ENCODE measurements at places on chromosomes 2 and 18.

DNA sequence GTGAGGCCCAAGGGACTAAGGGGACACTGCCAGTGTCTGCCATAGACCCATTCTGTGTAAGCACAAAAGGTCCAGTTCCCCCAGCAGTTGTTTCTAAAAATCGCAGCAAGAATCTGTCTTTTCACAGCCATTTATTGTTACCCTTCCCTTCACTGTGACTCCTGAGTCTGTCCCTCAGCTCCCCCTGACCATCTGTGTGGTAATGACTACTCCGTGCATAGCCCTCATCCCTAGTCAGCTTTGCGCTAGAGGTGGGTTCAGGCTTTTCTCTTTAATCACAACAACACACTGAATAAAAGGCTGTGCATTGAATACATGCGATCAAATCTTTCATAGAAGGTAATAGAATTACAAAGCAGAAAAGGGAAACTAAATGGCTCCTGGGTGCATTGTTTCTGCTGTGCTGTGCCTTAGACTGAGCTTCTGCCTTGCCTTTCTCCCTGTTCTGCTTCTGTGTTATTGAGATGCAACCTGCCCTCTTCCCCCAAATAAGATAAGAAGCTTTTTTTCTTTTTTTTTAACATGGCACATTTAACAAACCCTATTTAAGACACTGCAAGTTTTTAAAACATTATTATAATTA lies 836.0 kb upstream of the CDH2 start:
- DNase-seq, result no peak

DNA sequence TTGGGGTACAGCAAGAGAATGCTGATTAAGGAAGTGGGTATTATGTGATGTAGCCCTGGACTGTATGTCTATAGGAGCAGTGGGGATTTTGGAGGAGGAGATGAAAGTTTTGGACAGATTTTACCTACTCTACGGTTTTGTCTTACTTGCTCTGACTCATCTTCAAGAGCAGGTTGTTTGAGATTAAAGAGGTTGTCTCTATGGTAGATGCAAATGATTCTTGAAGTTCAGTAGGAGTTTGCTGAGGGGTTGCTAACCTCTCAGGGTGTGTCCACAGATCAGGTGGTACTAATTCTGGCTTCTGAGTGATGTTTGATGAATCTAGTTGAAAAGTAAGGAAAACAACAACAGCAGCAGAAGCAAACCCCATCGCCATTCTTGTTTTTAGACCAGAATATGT lies 9.7 kb upstream of the SERPINB12 start:
- no peak for DNase-seq

DNA sequence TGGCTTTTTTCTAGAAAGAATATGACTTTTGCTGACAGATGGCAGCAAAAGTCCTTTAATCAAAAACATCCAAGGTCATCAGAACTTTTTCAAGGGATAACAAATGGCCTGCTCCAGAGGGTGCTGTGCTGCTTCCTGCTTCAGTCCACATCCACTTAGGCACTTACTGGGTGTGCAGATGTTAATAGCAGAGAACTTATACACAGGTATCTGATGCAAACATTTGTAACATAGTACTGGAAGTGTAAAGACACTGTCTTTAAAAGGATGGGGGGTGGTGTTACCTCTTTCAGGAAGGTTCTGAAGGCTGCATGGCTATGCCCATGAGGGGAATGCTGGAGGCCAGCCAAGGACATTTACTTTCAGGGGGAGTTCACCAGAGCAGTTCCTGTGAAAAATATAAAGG lies 5.5 kb downstream of the HOXD8 start:
- peak; percentile 75 for DNase-seq

GRCh38 chr2:200968735-200969134 lies 5.3 kb upstream of the ORC2 start:
- no peak for DNase-seq

- peak; percentile 32 for DNase-seq
Measured at GRCh38 chr2:240579771-240580614, 6.5 kb upstream of the CAPN10 start.

DNA sequence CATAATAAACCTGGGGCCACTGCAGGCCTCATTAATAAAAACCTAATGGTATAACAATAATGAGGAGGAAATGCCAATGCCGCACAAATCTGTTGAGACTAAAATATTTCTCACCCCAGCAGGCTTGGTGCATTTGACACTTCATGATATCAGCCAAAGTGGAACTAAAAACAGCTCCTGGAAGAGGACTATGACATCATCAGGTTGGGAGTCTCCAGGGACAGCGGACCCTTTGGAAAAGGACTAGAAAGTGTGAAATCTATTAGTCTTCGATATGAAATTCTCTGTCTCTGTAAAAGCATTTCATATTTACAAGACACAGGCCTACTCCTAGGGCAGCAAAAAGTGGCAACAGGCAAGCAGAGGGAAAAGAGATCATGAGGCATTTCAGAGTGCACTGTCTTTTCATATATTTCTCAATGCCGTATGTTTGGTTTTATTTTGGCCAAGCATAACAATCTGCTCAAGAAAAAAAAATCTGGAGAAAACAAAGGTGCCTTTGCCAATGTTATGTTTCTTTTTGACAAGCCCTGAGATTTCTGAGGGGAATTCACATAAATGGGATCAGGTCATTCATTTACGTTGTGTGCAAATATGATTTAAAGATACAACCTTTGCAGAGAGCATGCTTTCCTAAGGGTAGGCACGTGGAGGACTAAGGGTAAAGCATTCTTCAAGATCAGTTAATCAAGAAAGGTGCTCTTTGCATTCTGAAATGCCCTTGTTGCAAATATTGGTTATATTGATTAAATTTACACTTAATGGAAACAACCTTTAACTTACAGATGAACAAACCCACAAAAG lies 580.9 kb upstream of the TMEFF2 start:
- DNase-seq, result no peak

GRCh38 chr2:168470320-168471162 lies 14.5 kb downstream of the CERS6 start:
- no peak for DNase-seq

GRCh38 chr2:136211701-136212100 lies 93.8 kb upstream of the CXCR4 start:
- DNase-seq, result no peak

GRCh38 chr2:238466243-238466756 lies 39.6 kb downstream of the ASB1 start:
- no peak for DNase-seq

- DNase-seq, result peak; percentile 23
Measured at GRCh38 chr2:186605041-186605440, 15.2 kb downstream of the ITGAV start.

- no peak for DNase-seq
Measured at GRCh38 chr18:63316612-63317555, 2.7 kb downstream of the BCL2 start.

GRCh38 chr18:57754577-57755338 lies 48.4 kb downstream of the ATP8B1 start:
- DNase-seq, result no peak

DNA sequence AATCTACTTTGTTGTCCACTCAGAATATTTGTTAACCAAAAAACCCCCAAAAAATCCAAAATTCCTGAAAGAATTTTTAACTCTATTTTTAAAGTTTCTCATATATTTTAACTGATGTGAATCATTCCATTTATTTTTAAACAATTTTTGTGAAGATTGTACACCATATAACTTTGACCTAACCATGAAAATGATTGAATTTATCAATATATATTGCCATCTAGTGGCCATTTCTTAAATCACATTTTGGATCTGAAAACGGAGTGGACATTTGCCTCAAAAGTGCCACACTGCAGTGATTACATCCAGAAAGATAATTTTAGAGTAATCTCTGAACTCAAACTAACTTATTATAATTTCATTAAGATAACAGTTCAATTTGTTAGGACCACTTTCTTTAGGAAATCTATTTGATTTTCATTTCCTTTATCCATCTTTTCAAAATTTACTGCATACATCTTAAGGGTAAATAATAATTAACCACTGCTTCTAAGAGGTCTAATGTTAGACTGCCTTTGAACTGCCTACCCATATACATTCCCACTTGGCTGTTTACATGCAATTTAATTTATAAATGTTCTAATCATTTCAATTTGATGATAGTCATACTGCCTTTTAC lies 71.1 kb downstream of the DSC3 start:
- DNase-seq, result peak; percentile 15

- no peak for DNase-seq
Measured at GRCh38 chr2:120597595-120598193, 138.0 kb upstream of the GLI2 start.

- no peak for DNase-seq
Measured at GRCh38 chr2:234772733-234773060, 179.1 kb upstream of the SH3BP4 start.

DNA sequence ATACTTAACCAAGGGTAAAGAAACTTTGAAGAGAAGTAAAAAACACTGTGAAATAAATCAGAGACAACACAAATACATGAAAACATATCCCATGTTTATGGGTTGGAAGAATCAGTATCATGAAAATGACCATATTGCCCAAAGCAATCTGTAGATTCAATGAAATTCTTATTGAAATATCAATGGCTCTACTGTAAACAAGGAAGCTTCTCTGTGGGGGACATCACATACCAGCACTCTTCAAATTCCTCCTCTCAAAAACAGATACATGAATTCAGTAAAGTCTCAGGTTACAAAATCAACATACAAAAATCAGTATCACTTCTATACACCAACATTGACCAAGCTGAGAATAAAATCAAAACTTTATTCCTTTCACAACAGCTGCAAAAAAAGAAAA lies 63.5 kb upstream of the CNTNAP5 start:
- no peak for DNase-seq

DNA sequence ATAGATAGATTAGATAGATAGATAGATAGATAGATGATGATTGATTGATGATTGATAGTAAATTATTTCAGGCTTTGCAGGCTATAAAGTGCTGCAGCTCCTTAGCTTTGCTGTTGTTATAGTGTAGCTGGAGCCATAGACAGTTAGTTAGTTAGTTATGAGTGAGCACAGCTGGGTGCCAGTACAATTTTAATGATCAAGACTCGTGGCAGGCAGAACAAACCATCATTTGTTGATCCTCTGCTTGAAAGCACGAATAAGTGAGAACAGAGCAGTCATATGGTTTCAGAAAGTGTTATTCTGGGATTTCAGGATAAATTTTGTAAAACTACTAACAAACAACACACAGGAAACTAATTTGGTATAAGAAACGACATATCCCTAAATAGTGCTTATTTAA lies 53.9 kb downstream of the THOC1 start:
- DNase-seq, result no peak

DNA sequence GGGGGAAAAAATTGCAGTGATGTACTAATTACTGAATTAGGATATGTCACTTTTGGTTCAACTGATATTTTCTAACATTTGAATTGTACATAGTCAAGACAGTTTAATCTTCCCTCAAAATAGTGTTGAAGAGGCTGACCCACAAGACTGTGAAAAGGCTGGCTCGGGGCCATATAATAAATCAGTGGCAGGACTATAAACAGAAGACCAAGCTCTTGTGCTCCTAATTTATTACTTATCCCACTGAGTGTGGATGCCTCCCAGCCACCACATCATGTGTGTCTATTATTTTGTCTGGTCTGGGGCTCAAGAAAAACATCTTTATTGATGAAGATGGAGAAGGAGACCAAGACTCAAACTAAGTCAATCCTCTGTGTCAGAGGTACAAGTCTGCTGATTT lies 64.4 kb downstream of the PLEKHM3 start:
- DNase-seq, result no peak

DNA sequence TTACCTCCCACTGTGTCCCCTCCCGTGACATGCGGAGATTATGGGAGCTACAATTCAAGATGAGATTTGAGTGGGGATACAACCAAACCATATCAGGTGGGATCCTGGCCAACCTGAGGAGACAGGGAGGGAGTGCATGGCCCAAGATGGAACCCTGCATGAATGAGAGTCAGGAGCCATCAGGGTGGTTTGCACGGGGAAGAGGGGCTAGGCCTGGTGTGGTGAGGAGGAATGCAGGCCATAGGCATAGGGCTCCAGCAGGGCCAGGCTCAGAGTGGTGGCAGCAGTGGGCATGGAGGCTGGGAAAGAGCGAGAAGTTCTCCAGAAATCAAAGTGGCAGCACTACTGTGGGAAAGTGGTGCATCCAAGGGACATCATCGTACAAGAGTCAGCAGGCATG lies 74.0 kb upstream of the BCL2L11 start:
- no peak for DNase-seq

- DNase-seq, result no peak
Measured at GRCh38 chr2:16192416-16193216, 252.3 kb downstream of the MYCN start.

GRCh38 chr18:68772268-68772667 lies 25.6 kb upstream of the CCDC102B start:
- DNase-seq, result no peak

- DNase-seq, result peak; percentile 45
Measured at GRCh38 chr2:32495139-32495538, 132.7 kb upstream of the TTC27 start.

GRCh38 chr18:24443870-24444269 lies 16.6 kb upstream of the HRH4 start:
- DNase-seq, result no peak

GRCh38 chr2:9001778-9002177 lies 1.7 kb downstream of the MBOAT2 start:
- no peak for DNase-seq

DNA sequence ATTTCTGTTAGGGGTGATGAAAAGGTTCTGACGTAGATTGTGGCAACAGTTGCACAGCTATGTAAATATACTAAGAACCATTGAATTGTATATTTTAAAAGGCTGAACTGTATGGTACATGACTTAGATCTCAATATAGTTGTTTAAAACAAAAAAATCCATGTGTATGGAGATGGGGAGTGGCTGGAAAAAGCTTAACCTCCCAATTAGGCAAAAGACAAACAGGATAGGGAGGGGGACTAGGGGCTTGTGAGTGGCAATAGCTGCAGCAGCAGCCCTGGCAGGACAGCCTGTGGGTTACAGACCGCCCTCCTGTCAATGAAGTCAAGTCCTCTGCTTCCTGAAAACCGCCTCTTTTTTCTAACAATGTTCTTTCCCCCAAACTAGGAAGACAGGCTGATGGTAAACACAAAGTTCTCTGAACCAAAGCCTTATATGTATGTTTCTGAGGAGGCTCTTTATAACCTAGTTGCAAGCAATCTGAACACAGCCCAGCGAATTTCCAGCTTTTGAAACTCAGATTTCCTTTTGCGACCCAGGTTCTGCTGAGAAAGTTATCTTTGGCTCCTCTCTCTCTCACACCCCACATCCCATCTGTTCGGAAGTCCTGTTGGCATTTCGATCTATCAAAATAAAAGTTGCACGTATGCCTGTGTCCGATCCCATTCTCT lies 10.3 kb downstream of the ATP8B1 start:
- no peak for DNase-seq

- peak; percentile 40 for DNase-seq
Measured at GRCh38 chr2:11121099-11121822, 34.0 kb upstream of the SLC66A3 start.

DNA sequence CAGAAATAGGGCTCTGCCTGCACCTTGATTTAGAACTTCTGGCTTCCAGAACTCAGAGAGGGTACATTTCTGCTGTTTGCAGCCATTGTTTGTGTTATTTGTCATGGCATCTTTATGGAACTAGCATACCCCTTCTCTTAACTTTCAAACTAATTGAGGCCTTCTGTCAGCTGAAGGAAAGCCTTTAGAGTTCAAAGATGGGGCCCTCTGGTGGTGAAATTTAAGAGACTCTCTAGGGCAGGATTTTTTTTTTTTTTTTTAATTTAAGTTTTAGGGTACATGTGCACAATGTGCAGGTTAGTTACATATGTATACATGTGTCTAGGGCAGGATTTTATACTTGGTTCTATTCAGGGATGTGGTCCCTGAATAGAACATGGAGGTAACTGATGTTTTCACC lies 260.6 kb upstream of the LINC00305 start:
- peak; percentile 30 for DNase-seq

Measured in fibroblast of skin of right quadriceps (primary cell).